Stimulated activated CD8-positive, alpha-beta memory T cell treated with anti-CD3 and anti-CD28 coated beads, Interleukin-4, amount 100 ng/mL, for 1 hour (primary cell): ENCODE measurements at places on chromosomes 7 and 10.

- no peak for DNase-seq
Observed at GRCh38 chr10:11846542-11846941, 23.4 kb downstream of the PROSER2 start.

- DNase-seq: no peak
Observed at GRCh38 chr10:27998178-27998953, 513 bp downstream of the ODAD2 start.

DNA sequence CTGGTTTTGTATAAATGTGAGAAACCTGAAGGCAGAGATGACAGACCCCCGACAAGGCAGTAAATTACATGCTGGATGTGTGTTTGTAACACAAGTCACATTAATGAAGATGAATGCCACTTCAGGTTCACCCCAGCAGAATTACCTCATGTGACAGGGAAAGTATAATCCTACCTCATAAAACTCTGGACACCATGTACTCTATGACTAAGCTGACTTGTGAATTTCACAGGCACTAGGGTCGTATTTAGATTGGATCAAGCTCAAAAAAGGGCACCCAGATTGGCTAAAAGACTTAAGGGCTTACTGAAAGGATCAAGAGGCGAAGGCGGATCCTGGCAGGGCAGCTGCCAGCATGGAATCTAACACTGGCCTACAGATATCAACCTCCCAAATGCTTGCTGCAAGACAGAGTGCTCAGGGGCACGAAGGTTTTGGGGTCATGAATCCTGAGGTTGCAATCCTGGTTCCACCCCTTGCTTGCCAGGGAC lies 161.4 kb downstream of the PIP4K2A start:
- no peak for DNase-seq

GRCh38 chr10:4006051-4006450 lies 221.0 kb upstream of the KLF6 start:
- DNase-seq: no peak

DNA sequence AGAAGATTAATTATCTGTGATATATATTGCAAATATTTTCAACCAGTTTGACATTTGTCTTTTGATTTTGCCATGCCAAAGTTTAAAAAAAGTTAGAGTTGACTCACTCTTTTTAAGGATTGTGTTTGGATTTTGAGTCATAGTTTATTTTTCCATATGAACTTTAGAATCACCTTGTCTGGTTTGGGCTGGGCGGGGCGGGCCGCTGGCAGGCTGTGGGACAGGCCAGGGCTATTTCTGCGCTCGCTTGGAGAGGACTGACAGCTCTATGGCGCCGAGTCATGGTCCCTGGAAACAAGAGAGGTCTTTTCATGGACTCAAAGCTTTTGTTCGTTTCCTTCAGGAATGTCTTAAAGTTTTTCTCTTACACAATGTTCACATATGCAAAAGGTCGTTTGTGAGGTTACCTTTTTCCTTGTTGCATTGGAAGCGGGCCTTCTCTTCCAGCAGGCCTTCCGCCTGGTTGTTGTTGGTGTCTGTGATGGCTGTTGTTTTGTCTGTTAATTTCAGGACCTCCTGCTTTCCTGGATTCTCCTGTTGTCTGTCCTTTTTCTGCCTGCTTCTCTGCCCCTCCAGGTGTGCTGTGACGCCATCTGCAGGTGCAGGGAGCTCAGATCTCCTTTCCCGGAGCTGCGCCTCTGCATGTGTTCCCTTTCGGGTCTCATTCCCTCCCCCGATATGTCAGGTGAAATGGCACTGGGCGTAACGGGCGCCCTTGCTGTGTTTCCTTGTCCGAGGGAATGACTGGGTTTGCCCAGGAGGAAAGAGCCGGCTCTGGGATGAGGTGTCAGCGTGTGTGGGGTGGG lies 53.8 kb downstream of the INPP5A start:
- DNase-seq: no peak

DNA sequence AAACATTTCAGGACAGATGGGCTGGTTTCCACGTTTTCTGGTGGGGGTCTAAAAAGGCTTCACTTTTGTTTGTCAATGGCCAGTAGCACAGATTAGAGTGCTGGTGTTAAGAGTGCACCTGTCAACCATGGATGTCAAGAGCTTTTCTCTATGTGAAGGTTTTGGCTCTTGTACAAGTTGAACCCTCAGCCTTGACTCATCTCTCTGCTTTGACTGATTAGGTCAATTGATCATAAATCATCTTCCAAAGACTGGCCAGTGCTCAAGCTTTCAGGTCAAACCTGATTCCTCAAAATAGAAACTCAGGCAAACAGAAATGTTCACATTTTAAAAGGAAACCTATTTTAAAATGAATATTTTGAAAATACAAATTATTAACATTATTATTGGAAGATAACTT lies 59.6 kb upstream of the SP4 start:
- no peak for DNase-seq
